Activated naive CD8-positive, alpha-beta T cell treated with anti-CD3 and anti-CD28 coated beads for 36 hours (primary cell): ENCODE measurements at places on chromosomes 16 and 17.
A peak's percentile ranks its signal among the peaks of the same experiment; 100 is the strongest.

GRCh38 chr16:72970656-72971055, 77.3 kb downstream of the ZFHX3 start:
- DNase-seq, result no peak

DNA sequence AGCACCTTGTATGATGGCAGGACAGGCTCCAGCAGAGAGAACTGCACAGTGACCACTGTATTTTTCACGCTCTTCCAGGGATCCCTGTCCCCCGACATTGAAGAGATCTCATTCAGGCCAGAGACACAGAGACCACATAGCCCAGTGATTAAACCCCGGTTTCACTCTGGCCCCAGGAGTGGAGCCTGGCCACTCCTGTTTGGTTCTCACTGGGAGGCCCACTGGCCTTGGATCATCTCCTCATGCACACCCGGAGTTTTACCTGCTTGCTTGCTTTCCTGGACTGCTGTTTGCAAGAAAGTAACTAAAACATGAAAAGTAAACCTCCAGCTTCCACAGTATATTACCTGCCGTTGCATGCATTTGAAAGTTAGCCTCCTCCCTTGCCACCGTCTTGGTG, 13.2 kb upstream of the CLEC18C start:
- no peak for DNase-seq

DNA sequence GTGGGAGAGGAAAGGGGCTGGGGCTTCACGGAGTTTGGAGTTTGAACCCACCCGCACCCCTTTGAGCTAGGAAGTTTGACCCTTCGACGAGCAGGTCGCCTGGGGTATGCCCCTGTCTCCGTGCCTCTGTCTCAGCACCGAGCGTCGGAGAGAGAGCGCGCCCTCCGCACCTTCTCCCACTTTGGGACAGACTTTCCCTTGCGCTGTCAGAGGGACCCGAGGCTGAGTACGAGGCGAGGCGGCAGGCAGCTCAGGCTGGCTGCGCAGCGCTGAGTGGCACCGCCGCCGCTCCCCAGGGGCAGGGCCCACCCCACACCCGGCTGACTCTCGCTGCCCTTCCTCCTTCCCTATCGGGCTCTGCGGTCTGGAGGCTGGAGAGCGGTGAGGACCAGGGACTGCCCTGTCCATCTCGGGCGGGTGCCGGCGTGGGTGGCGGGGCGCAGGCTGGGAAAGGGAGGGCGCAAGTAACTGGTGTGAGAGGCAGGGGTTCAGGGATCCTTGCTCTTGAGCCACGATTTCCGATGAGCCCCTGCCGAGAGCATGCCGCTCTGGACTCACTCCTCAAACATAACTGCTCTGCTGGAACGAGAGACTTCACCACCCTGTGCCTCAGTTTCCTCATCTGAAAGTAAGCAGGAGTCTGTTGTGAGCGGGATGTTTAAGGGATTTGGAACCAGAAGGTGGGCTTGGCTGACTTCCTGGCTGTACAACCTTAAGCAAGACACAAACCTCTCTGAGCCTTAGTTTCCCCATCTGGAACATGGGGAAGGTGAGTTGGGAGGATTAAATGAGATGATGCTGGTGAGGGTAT, 981 bp downstream of the BEAN1 start:
- DNase-seq, result peak; percentile 12

DNA sequence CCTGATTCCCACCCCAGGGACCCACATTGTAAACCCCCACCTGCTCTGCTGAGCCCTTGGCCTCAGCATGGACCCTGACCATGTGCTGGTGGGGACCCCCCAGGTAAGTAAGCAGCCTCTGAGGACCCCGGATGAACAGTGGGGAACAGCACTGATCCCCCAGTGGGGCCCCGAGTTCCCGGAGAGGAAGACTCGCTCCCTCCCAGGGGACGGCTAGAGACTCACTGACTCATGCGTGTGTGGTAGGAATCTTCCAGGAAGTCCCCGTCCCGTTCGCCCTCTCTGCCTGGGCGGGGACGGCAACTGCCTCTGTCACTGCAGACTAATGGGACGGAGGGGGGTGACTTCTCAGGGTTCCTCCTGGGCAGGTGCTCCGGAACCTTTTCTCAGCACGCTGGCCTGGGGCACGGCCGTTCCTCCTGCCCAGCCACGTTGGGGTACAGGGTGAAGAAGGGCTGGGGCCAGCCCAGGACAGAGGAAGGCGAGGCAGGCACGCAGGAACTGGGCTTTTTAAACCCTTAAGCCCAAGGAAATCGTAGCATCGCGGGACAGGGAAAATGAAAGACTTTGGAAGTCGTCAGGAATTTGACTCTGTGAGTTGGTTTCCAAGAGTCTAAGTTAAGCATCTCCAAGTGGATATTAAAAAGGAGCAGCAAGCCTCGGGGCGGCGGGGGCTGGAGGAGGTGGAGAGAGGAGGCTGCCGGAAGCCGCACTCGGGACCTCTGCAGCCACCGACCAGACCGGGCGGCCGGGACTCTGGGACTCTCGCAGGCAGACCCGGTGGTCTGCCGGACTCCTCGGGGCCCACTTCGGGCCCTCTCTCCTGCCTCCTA, 178.7 kb downstream of the SEC14L1 start:
- DNase-seq, result peak; percentile 75

- no peak for DNase-seq
Observed at GRCh38 chr17:1035546-1036170, 38.7 kb downstream of the TIMM22 start.

GRCh38 chr17:17830740-17831207, 6.0 kb downstream of the SREBF1 start:
- DNase-seq, result no peak

DNA sequence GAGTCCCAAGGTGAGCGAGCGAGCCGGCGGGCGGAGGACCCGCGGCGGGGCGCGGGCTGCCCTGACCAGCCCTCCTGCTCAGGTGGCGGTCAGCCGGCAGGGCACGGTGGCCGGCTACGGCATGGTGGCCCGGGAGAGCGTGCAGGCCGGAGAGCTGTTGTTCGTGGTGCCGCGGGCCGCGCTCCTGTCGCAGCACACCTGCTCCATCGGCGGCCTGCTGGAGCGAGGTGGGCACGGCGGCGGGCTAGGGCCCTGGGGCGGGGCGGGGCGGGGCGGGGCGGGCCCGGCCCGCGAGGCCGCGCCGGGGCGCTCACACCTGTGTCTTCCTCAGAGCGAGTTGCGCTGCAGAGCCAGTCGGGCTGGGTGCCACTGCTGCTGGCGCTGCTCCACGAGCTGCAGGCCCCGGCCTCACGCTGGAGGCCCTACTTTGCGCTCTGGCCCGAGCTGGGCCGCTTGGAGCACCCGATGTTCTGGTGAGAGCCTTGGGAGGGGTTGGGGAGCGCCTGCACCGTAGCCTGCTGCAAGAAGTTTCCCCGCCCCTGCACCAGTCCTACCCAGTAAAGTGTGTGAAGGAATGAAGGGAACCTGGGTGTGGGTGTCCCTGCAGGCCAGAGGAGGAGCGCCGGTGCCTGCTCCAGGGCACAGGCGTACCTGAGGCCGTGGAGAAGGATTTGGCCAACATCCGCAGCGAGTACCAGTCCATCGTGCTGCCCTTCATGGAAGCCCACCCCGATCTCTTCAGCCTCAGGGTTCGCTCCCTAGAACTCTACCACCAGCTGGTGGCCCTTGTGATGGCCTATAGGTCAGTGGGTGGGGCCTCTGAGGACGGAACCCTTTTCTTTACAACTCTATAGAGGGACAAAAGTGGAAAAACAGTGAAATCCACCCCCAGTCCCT, 802 bp downstream of the SETD6 start:
- peak; percentile 65 for DNase-seq

GRCh38 chr17:81713556-81714411, 1.7 kb downstream of the SLC25A10 start:
- no peak for DNase-seq

- peak; percentile 47 for DNase-seq
Observed at GRCh38 chr17:39791111-39791992, 53.6 kb downstream of the GRB7 start.

GRCh38 chr17:42629411-42630009, 20.0 kb downstream of the TUBG1 start:
- DNase-seq, result no peak

DNA sequence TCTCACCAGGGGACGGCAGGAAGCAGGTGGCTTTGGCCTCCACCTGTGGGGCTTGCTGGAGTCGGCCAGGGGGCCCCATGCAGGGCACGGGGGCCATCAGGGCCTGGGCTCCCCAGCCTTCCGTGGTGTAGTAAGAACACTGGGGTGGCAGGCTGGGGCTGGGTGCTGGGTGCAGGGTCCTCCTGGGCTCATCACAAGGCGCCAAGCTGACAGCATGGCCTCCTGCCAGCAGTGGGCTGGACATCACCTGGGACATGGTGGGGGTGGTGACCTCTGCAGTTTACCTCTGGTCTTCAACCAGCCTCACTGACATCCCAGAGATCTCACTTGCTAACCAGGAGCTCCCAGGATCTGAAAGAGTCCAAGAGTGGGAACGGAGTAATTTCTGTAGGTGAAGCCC, 5.3 kb downstream of the TNS4 start:
- no peak for DNase-seq

- no peak for DNase-seq
Observed at GRCh38 chr17:7634384-7634783, 4.4 kb downstream of the SHBG start.

DNA sequence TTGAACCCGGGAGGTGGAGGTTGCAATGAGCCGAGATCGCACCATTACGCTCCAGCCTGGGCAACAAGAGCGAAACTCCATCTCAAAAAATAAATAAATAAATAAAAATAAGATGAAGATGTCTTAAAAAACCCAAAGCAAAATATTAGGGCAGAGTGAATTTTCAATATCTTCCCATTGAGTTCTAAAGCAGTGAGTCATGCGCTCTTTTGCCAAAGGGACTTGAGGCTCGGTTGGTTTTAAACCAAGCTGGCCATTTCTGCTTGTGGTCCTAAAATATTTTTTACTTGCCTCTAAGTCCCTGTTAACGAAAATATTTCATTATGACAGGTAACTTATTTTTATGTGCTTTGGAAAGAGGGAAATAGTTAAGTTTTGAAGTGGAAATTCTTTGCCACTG, 4.7 kb downstream of the PAFAH1B1 start:
- no peak for DNase-seq

DNA sequence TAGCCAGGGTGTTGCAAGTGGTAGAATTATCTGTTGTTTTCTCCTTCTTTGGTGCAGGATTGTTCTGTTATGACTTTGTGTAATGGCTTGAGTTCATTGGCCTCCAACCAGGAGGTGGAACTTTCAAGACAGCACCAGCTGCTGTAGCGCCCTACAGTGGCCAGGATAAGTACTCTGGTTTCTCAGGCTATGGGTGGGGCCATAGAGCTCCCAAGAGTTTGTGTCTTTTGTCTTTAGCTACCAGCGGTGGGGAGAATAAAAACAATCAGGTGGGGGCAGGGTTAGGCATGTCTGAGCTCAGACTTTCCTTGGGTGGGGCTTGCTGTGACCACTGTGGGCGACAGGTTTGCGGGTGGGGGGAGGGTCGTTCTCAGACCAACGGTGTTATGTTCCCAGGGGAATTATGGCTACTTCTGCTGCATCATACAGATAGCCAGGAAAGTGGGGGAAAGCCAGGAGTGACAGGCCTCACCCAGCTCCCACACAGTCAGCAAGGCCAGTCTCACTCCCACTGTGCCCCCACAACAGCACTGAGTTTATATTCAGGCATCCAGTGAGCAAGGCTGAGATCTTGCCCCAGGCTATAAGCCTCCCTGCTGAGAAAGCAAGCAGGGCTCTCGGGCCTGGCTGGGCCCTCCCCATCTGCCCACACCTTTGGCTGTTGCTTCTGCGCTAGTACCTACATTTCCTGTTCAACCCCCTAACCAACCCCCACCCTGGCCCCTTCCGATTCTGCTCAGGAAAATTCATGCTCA, 15.4 kb downstream of the ABCA10 start:
- no peak for DNase-seq

GRCh38 chr16:75189638-75190245, 17.2 kb downstream of the CTRB2 start:
- no peak for DNase-seq

DNA sequence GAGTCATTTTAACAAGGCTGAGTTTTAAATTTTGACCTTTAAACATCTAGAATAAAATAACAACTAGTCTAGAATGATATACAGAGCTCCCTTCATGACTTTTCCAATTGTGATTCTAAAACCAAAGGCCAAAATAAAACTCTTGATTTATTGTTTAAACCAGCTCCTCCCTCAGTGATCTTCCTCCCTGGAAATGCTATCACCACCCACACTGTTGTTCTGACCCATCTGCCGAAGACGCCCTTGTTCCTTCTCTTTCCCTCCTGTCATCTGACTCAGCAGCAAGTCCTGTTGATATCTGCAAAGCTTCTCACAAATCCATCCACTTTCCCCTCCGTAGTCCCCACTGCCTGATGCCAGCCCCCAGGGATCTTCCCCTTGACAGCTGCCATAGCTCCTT, 231.6 kb upstream of the DYNLRB2 start:
- no peak for DNase-seq

GRCh38 chr16:86834451-86835035, 256.2 kb downstream of the FOXL1 start:
- no peak for DNase-seq

- no peak for DNase-seq
Observed at GRCh38 chr17:62049299-62049698, 15.8 kb downstream of the MED13 start.

- no peak for DNase-seq
Observed at GRCh38 chr17:6508519-6509030, 47.8 kb downstream of the PITPNM3 start.

DNA sequence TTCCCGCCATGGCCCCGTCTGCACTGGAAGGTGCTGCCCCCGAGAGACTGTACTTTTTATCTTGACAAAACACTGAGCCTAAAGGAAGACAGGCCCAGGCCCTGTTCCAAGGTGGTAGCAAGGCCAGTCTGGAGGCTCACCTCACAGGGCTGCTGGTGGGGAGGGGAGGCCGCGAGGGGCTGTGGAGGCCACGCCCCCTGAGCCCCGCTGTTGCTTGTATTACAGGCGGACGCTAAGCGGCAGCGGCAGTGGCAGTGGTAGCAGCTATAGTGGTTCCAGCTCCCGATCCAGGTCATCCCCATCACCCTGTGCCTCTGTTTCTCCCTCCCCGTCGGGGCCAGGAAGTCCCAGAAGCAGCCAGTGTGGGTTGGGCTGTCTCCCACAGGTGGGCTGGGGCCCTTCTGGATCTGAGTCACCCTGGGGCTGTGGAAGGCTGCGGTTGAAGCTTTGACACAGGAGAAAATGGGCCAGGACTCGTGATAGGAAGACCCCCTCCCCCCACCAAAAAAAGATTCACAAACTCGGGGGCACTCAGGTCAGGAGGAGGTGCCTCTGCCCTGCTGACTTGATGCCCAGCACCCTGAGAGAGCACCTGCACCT, 13.3 kb upstream of the IL17C start:
- no peak for DNase-seq

GRCh38 chr16:87979352-87979751, 28.1 kb downstream of the BANP start:
- no peak for DNase-seq

DNA sequence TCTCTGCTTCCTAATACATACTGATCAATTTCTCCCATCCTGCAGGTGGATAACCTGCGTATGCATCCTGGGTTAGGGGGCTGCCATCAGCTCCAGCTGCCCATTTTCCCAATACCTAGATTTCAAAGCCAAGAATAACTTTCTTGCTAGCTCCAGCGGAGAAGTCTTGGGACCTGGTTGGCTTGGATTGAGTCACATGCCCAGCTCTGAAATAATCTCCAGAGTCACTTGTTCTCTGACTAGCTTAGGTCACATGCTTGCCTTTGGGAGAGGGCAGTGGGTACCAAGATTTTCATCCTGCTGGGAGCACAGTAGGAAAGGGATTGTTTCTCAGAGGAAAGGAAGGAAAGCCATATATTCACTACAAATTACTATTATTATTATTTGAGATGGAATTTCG, 70.0 kb upstream of the ELAC2 start:
- no peak for DNase-seq

- DNase-seq, result peak; percentile 71
Observed at GRCh38 chr16:30941600-30942425, 7.1 kb upstream of the ORAI3 start.

- no peak for DNase-seq
Observed at GRCh38 chr16:73764321-73764720, 532.3 kb upstream of the PSMD7 start.

- no peak for DNase-seq
Observed at GRCh38 chr17:56939869-56940484, 20.9 kb downstream of the COIL start.
